ENCODE measurements at places on chromosomes 16 and 17.
A peak's percentile ranks its signal among the peaks of the same experiment; 100 is the strongest.

DNA sequence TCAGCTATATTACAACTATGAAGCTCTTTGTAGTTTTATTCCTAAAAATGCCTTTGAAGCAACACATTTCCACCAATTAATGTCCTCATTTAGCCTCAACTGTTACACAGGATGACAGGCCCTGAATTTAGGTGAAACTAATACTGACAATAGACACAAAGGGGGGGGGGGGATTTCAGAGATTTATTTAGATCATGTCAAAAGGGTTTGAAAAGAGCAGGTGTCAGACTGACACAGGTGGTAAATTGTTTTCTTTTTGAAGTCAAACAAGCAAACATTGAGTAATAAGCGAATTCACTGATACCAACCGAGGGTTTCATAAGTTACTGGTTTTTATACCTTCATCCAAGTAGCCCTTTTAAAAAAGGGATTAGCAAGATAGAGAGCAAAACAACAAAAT, 40.8 kb downstream of the KANSL1 start:
- no peak for DNase-seq

- DNase-seq: no peak
Observed at GRCh38 chr16:81560979-81561657, 116.5 kb downstream of the CMIP start.

DNA sequence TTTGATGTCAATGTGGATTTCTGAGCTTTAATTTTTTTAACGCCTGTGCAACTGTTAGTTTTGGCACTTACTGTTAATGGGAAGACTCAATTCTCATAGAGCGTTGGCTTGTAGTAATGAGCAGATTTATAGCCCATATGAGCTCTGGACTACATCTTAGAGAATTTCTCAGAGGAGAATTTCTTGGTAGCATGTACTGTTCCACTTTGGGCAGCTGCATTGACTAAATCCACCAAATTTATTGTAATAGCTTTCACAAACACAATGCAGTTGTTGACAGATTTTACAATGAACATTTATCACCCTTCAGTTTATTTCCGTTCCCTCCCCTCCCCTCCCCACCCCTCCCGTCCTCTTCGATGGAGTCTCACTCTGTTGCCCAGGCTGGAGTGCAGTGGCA, 193.9 kb downstream of the PRKCA start:
- no peak for DNase-seq

DNA sequence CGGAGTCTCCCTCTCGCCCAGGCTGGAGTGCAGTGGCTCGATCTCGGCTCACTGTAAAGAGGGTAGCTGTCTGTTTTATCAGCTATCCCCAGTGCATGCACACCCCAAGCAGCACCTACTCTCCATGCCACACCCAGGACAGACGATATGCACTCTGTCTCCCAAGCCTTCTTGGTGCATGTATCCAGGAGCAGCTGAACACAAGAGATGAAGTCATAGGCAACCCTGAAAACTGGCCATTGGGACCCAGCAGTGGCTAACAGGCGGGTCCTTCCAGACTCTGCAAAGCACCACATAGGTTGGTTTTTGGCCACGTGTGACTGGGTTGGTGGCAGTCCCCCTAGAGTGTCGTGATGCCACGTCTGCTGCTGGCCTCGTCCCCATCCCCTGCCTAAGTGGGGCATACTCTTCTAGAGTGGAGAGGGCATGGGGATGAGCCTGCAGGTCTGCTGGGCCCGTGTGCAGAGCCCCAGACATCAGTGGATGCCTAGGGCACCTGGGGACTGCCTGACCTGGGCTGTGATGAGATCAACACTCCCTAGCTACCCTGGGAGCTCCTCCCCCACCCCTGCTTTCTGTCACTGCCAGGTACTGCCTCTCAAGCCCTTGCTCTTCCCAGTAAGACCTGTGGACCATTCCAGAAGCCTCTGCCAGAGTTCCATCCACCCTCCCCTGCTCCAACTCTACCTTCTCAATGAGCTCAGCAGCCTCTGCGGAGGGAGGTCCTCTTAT, 9.3 kb downstream of the PDE6G start:
- no peak for DNase-seq

DNA sequence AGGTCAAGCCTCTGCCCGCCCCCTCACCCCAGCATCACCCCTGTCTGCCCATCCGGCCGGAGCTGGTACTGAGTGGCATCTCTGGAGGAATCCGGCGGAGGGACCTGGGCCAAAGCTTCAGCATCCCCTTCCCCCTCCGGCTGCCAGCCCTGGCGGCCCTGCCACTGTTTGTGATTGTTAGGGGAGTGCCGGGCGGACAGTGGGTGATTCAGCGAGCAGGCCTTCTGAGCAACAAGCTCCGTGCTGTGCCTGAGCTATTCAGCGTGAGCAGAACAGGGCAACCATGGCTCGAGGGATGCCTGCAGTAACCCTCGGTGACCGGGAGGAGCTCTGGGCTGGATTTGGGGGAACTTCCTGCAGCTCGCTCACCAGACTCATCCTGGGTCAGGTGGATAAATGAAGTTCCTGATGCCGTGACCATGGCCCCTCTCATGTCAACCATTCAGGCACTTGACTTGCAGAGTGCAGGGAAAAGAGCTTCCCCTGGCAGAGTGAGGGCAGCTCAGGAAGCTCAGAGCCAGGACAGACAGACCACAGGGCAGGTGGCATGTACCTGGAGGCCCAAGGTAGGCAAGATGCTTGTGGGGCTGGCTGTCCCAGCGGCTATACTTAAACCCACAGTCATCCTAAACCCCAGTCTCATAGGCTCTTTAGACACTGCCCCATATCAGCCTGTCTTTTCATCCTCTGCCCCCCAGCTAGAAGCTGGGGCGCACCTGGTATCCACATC, 24.3 kb upstream of the MLKL start:
- no peak for DNase-seq

DNA sequence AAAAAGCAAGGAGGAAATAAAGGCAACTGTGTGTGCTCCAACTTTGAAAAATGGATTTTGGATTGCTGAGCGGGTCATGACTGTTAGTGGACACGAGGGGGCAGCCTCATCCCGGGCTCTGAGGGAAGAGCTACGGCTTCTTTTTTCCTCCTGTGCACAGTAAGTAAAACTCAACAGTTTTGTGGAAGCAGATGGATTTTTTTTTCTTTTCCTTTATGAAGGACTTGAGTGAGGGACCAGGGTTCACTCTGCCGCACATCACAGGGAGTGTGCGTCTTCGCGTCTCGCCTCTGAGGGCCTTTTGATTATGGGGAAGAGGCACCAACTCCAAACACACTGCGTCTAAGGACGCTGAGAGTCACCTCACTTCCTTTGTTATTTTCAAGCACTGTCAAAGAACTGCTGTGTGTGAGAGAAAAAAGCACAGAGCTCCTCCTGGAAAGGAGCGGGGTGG, 80.3 kb upstream of the GOT2 start:
- DNase-seq: peak; percentile 0

- no peak for DNase-seq
Observed at GRCh38 chr17:47956791-47957590, 692 bp downstream of the PRR15L start.

DNA sequence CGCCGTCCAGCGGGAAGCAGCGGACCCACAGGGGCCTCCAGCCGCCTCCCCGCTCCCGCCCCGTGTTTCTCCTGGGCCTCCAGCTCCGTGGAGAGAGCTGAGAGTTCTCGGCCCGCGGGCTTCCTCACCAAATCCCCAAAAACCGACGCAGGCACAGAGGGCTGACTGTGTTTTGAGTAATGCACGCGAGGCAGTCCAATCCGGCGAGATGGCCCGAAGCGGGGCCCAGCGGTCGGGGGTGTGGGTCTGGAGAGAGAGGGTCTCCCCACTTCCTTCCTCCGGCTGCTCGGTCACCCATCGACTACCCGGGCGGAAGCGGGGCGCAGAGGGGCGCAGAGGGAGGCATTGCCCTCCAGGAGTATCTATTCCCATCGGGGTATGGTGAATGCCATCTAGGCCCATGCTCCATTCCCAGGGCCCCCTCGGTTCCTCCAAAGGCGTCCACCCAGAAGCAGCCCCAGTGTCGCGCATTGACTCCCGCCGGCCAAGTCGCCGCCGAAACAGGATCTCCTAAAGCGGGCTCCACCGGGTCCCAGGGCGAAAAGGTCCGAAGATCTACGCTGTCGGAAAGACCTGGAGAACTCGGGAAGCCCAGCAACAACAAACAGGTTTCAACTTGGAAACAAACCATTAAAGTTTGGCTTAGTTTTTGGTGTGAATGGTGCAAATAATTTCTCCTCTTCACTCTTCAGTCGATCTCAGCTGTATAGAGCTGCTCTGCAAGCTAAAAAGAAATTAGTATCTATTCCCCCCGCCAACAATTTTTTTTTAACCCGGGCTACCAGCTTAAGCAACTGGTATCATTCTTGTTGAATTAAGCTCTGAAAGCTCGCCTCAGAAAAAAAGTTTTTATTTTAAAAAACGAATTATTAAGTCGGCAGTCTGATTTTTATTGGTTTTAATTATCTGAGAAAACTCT, 19.2 kb upstream of the HOXB13 start:
- DNase-seq: no peak

GRCh38 chr17:6711081-6711674, 2.0 kb downstream of the SLC13A5 start:
- no peak for DNase-seq

- no peak for DNase-seq
Observed at GRCh38 chr16:80986557-80986956, 20.1 kb downstream of the CMC2 start.

DNA sequence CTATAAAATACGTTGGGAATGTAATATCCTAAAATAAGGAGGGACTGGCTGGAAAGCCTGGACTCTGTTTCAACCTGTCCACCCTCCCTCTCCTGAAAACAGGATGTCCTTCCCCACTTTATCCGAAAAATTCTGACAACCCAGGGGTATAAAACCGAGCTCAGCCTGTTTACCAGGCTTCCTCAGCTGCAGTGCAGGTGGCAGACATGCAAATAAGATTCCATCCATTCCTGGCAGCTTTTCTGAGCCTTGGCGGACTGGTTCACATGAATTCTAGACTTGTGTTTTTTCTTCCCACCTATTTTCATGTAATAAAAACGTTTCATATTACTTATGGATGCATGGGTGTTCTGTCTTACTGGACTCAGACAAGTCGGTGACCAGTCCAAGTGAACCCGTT, 479.3 kb downstream of the KCNJ18 start:
- DNase-seq: no peak

GRCh38 chr17:67931227-67931626, 65.0 kb downstream of the C17orf58 start:
- no peak for DNase-seq

DNA sequence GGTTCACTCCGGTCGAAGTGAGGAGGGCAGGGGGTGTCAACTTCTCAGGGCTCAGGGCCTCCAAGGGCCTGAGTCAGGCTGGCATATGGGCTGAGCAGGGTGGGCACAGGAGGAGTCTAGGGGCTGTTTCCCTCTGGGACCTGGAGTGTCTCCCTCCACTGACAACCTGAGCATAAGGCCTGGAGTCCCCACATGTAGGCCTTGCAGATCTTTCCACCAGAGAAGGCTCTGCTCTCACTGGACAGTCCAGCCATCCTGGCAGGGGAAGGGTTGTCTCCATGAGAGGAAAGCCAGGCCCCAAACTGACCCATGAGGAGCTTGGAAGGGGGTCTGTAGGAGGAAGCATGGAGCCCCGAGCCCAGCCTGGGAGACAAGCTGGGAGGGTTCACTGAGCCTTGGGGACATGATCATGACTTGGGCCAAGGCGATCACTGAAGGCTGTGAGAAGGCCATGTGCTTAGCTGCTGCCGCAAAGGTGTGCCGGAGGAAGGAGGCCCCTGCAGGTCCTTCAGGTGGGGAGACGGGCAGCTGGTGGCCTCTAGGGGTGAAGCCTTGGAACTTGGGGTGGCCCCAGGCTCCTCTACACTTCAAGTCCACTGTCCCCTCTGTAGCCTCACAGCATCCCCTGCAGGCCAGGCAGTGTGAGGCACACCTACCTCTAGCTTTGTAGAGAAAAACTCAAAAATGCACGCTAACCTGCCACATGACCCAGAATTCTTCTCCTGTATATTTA, 9.9 kb downstream of the CMTM2 start:
- no peak for DNase-seq

DNA sequence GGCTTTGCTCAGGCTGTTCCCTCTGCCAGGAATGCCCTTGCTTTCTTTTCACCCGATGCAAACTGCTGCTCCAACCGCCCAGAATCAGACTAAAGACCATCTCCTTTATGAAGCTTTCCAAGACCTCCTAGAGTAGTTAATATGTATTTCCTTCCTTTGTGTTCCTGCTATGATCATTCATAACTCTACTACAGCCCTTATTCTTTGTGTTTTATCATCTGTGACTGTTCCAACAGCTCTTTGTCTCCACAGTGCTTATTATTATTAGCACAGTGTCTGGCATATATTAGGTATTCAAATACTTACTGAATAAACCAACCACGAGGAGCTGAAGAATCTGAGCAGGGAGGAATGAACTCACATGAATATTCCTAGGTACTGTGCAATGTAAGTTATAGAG, 7.6 kb downstream of the PSME3IP1 start:
- no peak for DNase-seq

GRCh38 chr17:77822302-77823030, 136.0 kb upstream of the TNRC6C start:
- DNase-seq: no peak

GRCh38 chr16:3696425-3697218, 20.7 kb downstream of the TRAP1 start:
- no peak for DNase-seq

GRCh38 chr16:53690771-53691170, 12.9 kb downstream of the RPGRIP1L start:
- no peak for DNase-seq

DNA sequence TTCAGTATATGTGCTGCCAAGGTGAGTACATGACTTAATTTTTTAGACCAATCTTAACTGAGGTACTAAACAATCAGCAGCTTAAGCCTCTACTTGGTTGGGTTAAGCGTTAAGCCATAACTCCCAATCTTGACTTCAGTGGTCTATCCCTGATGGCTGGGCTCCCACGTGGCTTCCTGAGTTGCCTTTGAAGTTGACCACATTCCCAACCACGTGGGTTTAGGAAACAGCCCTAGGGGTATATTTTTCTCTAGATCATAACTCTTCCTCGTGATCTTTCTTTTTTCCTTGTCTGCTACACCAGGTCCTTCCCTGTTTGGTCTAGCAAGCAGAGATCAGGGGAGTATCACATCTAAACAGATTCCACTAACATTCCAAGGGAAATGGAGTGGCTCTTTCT, 20.1 kb upstream of the PIRT start:
- DNase-seq: no peak

GRCh38 chr16:3019594-3020246, 448 bp upstream of the TNFRSF12A start:
- no peak for DNase-seq

- DNase-seq: no peak
Observed at GRCh38 chr17:35788477-35789368, 6.7 kb downstream of the MMP28 start.

- no peak for DNase-seq
Observed at GRCh38 chr16:64364894-64365293, 757.0 kb downstream of the CDH11 start.

All from stimulated activated CD4-positive, alpha-beta T cell treated with anti-CD3 and anti-CD28 coated beads, Interleukin-12 subunit alpha, Interleukin-12 subunit beta, amount 100 ng/mL, for 24 hours (primary cell).